Kidney (tissue), 22 donors: ENCODE measurements at places on chromosomes 5 and 9.

- H3K4me3 ChIP-seq: no peak overlapping the region
- no peak for DNase-seq
- H3K27ac ChIP-seq: no peak overlapping the region
- no peaks in the 10 kb centered on the region for H3K27me3 ChIP-seq
- H3K4me1 ChIP-seq: no peaks in the 10 kb centered on the region
These were observed 78.1 kb upstream of the CDK20 start for GRCh38 chr9:88052321-88052965.

- DNase-seq: no peak
- no peaks in the 10 kb centered on the region for H3K27me3 ChIP-seq
- no peak overlapping the region for H3K27ac ChIP-seq
- peaks cover 18% of the 10 kb centered on the region for H3K4me1 ChIP-seq
These were observed 45.4 kb downstream of the NACC2 start for GRCh38 chr9:136049491-136050265.

DNA sequence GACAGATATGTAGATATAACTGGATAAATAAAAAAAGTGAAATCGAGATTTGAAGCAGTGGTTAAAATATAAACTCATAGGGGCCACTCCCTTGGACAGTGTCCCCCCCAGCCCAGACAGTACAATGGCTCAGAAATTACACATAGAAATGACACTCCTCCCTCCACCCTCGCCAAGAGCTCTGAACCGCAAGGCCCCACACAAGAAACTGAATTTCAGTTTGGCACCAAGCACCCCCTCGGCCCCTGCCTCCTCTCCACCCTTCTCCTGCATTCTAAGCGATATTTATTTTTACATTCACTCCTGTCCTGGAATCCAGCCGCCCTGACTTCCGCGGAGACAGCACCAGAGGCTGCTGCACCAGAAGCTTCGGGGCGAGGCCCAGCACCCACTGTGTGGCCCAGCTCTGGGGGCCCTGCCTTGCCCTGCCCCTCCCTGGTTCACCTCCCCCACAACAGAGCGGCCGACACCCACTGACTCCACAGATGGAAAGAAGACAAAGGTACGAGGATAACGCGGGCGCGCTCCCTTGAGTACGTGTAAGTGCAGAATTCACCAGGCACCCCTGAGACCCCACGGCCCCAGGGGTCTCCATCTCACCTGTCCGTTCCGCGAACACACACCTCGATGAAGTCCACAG lies 11.0 kb downstream of the STC2 start:
- no peaks in the 10 kb centered on the region for H3K27me3 ChIP-seq
- no peak for DNase-seq
- H3K4me3 ChIP-seq: no peak overlapping the region
- no peaks in the 10 kb centered on the region for H3K36me3 ChIP-seq
- no peak overlapping the region for H3K27ac ChIP-seq

DNA sequence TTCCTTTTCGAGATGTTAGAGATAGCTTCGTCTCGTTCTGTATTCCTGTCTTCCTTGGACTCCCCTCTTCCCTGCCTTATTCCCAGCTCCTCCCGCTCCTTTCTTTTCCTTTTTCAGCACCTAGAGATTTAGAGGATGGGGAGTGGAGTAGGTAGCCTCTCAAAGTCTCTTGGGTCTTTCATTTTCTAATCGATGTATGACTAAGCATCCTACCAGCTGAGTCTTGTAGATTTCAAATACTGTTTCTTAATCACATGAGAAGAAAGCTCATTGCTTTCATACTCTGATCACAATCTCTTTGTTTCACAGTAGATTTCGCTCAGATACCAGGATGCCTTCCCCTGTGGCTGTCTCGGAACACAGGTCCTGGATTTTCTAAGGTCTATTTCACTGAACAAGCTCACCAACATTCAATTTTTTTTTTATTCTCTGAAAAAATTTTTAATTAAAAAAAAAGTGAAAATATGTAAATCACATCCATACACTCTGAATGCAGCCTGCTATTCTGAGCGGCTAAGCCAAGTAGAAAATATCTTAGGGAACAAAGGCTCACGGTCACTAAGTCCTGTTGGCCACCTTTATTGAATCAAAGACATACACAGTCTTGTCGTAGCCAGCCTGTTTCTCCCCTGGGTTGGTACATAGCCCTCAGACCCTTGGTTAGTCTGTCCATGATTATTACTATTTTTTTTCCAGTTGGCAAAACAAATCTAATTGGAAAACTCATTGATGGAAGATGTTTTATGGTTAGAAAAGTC lies 413.8 kb downstream of the KDM4C start:
- no peak overlapping the region for H3K4me3 ChIP-seq
- H3K36me3 ChIP-seq: no peaks in the 10 kb centered on the region
- H3K27me3 ChIP-seq: no peaks in the 10 kb centered on the region

DNA sequence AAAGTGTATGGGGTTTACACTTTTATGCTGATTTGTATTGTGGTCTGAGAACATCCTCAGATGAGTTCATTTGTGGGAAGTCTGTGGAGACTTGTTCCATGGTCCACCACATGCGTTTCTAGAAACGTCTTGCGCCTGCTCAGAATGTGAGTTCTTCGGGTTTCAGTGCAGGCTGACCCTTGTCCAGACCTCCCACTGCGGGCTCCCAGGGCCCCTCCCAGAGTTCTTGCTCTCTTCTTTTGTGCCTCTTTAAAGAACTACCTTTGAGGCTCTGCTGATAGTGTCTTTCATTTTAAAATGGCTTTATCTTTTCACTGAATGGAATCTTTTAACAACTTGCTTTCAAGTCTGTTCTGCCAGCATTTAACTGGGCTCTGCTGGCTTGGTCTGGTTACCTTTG lies 17.6 kb downstream of the NDUFS6 start:
- H3K27ac ChIP-seq: no peak overlapping the region
- H3K36me3 ChIP-seq: peaks cover 60% of the 10 kb centered on the region
- no peak overlapping the region for H3K4me3 ChIP-seq
- H3K4me1 ChIP-seq: no peaks in the 10 kb centered on the region
- DNase-seq: no peak

DNA sequence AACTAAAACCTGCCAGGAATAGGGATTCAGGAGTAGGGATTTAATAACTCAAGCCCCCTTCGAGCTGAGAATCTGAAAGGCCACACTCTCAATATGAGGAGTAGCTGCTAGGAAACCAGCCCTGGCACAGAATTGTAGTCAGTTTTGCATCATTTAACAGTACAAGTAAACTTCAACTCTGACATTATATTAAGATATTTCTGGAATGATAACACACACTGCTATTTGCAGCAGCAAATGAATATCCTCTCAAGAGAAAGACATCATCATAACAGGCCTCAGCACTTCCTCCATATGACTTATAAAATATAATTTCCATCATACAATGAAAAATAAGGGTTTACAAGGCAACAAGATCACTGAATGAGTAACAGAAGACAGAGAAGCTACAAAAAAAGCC lies 138.2 kb upstream of the RFX3 start:
- no peaks in the 10 kb centered on the region for H3K36me3 ChIP-seq
- H3K4me1 ChIP-seq: no peaks in the 10 kb centered on the region
- no peaks in the 10 kb centered on the region for H3K27me3 ChIP-seq
- no peak for DNase-seq
- H3K27ac ChIP-seq: no peak overlapping the region
- no peak overlapping the region for H3K4me3 ChIP-seq
